ENCODE measurements at places on chromosomes 1 and 21.

- no peak for DNase-seq
Observed at GRCh38 chr21:25885880-25886279, 151.1 kb downstream of the GABPA start.

GRCh38 chr21:33774551-33774950, 132.2 kb downstream of the ITSN1 start:
- no peak for DNase-seq

DNA sequence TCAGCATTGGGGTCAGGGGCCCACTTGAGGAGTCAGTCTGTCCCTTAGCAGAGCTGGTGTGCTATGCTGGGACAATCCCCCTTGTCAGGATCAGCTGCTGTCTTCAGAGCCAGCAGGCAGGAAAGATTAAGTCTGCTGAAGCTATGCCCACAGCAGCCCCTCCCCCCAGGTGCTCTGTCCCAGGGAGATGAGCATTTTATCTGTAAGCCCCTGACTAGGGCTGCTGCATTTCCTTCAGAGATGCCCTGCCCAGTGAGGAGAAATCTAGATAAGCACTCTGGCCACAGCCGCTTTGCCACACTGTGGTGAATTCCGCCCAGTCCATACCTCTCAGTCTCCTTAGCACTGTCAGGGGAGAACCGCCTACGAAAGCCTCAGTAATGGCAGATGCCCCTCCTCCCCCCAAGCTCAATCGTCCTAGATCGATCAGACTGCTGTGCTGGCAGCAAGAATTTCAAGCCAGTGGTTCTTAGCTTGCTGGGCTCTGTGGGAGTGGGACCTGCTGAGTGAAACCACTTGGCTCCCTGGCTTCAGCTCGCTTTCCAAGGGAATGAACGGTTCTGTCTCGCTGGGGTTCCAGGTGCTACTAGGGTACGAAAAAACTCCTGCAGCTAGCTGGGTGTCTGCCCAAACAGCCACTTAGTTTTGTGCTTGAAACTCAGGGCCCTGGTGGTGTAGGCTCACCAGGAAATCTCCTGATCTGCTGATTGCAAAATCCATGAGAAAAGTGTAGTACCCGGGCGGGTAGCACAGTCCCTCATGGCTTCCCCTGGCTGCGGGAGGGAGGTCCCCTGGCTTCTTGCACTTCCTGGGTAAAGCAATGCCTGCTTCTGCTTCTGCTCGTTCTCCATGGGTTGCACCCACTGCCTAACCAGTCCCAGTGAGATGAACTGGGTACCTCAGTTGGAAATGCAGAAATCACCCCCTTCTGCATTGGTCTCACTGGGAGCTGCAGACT, 25.1 kb upstream of the TP53BP2 start:
- no peak for DNase-seq

DNA sequence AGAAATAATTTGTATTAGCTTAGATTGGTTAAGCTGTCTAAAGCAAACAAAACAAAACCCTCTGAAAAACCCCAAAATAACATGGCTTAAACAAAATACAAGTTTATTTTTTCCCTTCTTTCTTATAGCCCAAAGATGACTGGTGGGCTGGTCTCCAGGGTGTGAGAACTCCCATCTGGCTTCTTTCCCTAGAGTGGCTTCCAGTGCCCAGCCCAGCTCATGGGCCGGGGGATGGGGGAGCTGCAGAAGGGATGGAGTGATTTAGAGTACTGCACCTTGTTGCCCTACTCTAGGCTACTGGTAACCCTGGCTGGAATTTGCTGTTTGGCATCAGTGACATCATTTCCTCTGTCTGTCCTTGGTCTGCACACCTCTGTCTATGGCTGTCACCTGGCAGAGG, 223.0 kb downstream of the PBX1 start:
- DNase-seq = no peak

DNA sequence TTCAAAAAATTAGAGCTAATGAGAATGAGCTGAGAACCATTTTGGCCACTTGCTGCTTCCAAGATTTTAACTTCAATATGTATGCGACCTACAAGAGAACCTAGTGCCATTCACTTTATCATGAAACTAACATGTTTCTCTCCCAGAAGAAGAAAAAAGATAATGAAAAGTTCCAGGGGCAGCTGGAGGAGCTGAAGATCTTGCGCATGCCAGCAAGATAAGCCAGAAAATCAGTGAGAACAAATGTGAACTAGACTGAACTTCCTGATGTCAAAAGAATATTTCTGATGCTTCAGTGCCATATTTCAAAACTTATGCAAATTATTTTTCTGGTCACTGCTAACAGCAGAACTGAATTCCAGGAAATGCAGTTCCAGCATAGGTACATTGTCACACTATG, 1265.1 kb downstream of the BRINP3 start:
- DNase-seq = no peak

DNA sequence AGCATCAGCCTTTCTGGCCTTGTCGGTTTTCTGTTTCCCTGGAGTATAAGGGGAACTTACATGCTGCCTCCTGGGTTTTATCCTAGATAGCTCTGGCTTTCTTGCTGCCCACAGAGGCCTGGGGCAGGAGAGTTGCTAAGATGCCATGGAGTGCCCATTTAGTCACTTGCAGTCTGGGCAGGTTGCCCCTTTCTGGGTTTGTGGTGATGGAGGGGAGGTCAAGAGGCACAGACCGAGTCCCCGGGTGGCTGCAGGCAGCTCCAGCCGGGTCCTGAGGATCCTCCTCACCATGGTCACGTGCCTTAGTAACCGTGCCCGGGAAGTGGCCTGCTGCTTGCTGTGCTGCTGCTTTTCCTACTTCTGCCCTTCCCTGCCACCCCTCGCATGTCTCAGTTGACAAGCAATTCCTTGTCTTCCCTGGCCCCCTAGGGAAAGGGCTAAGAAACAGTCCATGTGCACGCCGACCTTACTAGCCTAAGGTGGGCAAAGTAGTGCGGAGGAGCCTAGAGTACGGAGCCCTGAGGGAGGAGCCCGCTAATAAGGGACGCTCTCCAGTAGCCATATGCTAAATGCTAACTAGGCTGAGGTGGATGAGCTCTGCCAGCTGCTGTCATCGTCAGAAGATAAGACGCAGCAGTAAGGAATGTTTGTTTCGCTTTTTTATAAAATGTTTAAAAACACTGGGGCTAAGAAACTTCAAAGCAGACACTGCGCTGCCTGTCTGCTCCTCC, 34.8 kb downstream of the CLCA1 start:
- DNase-seq = peak; percentile 45

DNA sequence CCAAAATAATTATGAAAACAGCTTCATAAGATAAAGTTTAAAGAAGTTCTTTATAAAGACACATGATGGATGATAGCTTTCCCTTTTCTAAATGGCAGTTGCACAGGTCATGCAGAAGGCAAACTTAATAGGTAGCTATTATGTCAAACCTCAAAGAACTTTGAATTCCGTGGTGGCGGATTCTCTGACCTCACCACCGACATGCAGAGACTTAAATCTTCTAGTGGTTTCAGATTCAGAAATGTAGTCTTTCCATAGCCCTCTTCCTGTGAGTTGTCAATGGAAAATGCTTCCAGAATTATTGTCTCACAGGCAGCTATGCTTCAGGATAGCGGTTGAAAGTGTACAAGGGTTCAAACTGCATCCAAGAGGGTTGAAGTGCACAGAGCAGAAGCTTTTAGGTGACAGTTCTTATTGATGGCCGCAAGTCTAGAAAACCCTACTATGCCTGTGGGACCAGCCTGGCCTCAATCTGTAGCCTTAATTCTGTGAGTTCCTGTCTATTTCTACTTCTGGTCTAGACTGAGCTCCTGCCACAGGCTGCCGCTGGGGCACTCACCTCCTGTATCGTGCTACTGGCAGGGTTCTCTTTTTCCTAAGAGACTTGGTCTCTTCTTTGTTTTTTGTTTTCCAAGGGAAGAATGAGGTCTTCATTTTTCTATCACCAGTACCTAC, 117.0 kb upstream of the ERRFI1 start:
- no peak for DNase-seq

DNA sequence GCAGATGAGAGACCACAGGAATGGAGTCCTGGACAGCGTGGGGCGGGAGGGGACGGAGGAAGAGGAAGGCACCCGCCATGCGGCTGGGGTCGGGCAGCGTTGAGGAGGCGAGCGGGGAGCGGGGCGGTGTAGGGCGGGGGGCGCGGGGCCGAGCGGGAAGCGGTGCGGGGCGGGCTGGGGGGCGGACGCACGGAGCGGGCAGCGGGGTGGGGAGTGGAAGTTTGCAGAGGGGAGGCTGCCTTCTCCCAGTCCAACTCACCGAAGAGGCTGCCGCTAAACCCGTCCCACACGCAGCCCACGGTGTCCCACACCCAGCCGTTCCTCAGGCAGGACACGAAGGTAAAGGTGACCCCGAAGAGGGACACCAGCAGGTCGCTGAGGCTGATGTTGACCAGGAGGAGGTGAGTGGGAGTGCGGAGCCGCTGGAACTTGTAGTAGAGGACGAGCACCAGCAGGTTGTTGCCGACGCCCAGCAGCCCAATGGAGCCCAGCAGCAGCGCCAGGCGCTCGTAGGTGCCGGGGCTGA, 483 bp downstream of the CHML start:
- no peak for DNase-seq

DNA sequence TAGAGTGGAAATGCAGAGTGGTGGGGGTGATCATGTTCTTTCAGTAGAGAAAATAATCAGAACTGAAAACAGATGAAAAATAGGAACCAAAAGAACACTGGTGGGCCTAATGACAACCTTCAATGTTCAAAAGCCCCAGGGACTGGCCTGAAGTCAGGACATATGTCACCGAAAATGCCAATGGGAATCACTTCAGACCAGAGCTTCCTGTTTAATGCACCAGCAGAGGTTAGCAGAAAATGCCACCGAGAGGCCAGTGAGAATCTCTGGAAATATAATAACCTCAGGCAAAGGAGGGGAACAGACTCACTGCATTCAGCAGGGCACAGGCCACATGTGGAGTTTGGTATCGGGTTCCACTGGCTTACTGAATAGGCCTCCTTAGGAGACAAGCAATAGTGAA, 15.9 kb upstream of the CD58 start:
- no peak for DNase-seq

DNA sequence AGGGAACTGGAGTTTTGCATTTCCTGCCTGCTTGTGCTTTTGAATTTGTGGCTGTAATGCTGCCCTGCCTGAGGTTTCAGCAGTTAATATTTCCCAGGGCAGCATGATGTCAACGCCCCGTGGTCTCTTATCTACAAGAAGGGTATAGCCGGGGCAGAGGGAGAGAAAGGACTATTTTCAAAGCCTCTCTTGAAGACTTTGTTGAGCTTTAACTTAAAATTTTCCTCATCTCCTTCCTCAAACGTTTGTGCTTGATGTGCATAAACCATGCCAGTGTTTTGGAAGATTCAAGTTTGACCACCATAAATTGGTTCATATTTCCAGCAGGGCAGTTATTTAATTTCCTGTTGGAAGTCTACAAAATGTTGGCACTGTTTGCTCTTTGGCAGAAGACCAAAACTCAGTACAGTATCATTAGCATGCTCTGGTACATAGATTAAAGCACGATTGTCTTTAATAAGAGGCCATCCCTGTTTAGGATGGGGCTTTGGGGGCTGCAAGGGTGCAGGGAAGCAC, 43.4 kb downstream of the ROR1 start:
- peak; percentile 18 for DNase-seq

GRCh38 chr1:221672239-221672645, 69.6 kb downstream of the DUSP10 start:
- DNase-seq = no peak

GRCh38 chr1:28132171-28133167, 44.0 kb downstream of the PTAFR start:
- DNase-seq = no peak
